ENCODE measurements at places on chromosomes 3 and 15.

DNA sequence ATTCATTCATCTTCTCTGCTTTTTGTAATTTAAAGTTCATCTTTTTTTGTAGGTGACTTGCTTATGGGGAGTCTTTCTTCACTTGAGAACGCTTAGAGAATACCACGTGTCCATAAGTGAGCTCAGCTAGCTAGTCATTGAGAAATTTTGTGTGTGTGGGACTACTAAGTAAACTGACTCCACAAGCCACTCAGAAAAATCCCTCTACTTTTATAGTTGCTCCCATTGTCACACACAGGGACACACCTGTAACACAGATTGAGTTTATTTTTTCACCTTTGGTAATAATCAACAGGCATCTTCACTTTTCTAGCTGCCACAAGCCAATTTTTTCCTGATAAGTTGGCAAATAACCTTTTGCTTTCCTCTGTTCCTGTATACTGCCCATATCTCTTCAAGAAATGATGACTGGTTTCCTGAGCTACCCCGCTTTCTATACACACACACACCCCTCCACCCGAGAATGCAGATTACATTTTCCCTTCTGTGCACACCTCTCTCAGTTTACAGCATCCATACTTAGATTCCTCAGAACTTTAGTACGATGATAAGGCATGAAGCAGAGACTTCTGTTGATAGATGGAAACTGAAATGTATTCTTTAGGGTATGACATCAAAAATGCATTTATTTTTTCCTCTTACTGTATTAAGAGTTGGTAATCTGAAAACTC, 4.6 kb downstream of the TSC22D2 start:
- peak; percentile 6 for DNase-seq

DNA sequence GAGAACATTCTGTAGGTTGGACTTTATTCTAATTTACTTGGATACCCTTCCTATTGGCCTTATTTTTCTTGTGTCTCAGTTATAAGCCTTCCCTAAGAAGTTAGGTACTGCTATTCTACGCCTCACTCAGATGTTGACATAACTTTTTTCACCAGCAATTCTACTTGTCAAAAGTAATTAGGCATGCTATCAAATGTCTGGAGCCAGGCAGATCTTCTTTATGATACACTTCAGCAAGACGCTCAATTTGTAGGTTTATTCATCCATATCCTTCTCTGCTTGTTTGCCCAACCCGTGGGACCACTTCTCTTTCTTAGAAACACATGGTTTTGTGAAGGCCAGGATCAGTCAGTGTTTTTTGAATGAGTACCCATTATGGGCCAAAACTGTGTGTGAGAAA, 36.2 kb upstream of the COL8A1 start:
- DNase-seq = no peak

GRCh38 chr3:192515664-192516045, 211.7 kb downstream of the FGF12 start:
- DNase-seq = no peak

GRCh38 chr3:42451116-42451515, 40.7 kb upstream of the LYZL4 start:
- DNase-seq = no peak

DNA sequence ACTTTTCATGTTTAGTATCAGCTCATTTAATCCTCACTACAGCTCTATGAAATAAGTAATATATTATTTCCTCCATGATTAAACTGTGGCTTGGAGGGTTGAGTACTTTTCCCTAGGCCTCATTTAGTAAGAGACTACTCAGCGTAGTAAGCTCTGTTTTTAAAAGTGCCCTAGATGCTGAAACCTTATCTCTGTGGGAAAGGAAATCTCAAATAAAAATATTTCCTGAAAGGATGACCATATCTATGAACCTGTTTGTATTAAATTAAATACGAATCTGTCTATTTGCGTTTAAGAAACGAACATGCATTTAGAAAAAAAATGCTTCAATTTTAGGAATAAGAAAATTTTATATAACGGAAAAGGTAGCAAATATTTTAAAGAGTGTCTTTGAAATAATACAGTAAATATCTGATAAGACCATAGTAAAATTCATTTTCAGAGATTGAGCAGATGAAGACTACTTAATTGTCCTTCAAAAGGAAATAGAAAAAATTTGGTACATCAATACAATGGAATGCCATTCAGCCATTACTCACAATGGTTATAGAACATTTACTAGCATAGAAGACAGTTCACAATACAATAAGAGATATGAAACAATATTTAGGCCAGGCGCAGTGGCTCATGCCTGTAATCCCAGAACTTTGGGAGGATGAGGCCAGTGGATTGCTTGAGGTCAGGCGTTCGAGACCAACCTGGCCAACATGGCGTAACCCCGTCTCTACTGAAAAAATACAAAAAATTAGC, 56.2 kb downstream of the ATG7 start:
- DNase-seq = no peak

GRCh38 chr3:98567666-98568270, 25.6 kb downstream of the CPOX start:
- no peak for DNase-seq

GRCh38 chr15:45385590-45385989, 7.2 kb upstream of the GATM start:
- no peak for DNase-seq

- DNase-seq = no peak
Observed at GRCh38 chr15:72783004-72783639, 436 bp downstream of the ADPGK start.

DNA sequence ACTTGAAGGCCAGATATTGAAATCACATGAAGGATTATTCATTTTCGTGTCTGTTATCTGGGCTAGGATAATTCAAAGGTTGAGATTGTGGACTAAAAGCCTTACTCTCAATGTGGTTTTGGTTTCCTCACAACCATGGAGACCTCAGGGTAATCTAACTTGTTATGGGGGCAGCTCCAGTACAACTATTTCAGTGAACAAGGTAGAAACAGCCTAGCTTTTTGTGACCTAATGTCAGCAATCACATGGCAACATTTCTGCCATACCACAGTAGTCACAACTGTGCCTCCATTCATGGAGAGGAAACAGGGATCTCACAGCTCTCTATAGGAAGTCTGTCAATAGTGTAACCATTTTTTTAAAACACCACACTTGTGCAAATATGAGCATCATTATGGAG, 62.4 kb upstream of the RARB start:
- no peak for DNase-seq

DNA sequence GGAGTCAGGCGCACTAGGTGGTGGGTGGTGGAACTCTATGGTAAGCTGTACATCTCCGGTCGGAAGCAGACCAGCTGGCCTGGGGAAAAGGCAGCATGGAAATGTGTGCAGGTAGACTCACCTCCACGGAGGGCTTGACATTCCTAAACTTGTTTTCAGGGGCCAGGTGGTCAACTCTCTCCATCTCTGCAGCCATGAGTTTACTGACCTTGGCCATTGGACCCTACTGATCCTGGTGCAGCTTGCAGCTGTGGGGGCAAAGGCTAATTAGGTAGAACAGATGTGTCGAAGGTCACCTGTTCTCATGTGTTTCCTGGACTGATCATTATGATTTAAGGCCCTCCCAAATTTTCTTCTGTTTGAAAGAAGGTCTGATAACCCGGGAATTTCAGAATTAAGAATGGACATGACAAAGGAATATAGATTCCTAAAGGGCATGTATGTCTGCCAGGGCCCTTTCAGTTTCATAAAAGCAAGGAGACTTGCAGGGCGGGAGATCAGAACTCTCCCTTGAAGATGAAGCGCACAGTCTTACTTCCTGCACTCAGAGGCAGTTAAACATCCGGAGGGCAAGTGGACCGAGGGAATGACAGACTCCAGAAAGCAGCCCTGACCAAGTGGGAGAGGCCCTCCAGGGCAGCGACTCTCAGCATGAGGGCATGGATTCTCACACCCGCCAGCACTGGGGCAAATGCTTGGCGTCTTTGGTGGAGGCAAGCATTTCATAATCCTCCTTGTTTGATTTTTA, 56.1 kb upstream of the CMTM7 start:
- DNase-seq = no peak

DNA sequence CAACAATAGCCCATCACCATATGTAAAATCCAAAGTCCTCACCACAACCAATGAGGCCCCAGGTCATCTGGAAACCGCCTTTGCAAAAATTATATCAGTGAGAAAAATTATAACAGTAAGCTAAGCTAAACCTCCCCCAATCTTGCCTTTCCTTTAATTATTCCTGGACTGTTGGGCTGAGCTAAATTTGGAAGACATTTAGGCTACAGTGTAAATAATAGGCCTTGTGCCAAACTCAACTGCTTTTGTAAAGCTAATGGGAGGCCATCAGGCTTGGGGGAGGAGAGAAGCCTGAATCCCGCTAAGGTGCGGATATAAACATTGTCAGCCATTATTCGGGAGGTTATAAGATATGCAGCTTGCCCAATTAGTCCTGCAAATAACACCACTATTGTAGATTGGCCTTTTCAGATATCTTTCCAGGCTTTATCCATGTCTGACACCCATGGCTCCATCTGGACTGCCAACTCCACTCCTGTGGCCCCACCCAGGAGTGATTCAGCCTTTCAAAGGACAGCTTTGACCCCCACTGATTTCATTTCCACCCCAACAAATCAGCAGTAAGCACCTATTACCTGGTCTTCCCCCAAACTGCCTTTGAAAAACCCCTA, 53.0 kb upstream of the CA12 start:
- no peak for DNase-seq

DNA sequence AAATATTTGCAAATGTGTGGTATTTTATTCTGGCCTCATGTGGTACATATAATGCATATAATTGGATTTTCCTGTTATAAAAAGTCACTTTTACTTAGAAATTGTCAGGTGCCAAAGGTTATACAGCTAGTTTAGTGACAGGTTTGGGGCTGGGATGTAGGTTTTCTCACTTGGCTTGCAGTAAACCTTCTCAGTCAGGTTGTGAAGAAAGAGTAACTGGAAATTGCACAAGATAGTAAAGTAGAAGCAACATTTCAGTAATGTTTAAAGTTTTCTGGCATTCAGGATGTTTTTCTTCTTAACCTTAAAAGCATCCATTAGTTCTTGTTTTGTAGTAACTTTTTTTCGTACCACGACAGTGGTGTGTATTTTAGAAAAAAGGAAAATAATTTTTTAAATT, 53.9 kb downstream of the MEF2A start:
- DNase-seq = no peak

- no peak for DNase-seq
Observed at GRCh38 chr15:78263351-78263781, 996 bp upstream of the DNAJA4 start.

DNA sequence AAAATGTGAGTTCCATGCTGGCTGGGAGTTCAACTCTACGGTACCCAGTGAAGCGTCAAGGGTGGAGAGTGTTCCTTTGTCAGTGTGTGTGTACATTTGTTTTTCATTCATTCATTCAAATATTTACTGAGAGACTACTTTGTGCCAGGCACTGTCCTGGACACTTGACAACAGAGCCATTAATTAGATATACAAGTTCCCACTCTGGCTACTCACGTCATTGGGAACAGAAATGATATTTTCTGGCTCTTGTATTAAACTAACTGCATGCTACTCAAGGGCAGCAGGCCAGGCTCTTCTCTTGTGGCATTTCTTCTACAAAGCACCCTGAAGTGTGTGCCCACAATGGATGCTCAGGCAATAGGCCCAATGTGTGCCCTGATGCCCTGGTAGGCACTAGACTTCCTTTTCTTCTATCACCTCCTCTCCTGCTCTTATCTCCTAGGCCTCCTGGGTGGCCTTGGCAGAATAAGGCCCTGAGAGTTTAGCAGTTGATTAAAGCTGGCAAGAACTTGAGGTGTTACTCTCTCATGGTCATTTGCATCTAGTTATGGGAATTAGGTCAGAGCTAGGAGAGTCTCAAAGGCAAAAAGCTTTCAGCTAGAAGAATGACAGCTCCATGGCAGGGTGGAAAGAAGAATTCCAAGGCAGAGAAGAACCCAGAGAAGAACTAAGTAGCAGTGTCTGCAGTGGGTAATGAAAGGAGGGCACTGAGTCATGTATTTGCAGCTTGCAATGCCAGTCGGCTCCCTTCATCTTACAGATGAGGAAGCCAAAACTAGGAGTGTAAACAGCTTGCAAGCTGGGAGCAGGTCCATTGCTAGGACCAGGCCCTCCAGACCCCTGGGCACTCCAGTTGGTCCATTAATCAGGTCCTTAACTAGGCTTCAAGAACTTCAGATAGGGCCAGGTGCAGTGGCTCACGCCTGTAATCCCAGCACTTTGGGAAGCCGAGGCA, 14.0 kb upstream of the SMAD3 start:
- no peak for DNase-seq

DNA sequence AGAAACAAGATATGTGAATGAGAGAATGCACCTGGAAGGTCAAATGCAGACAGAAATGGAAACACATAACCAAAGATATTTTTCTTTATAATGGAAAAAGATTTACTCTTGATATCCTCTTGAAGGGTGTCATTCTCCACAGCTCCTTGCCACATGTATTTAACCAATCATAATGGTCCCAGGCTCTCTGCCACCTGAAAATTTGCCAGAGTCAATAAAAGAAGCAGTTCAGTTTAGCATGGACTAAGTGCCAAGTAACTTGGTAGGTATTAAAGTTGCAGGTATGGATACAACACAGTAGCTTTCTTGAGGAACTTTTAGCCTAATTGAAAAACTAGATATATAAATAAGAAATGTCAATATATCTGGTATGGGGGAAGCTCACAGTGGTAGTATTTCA, 33.5 kb downstream of the TUSC7 start:
- no peak for DNase-seq

GRCh38 chr3:52046186-52046901, 10.0 kb downstream of the DUSP7 start:
- DNase-seq = no peak

GRCh38 chr15:71043373-71043772, 71.9 kb upstream of the THSD4 start:
- DNase-seq = no peak

GRCh38 chr3:40379674-40380306, 7.2 kb upstream of the ENTPD3 start:
- no peak for DNase-seq

DNA sequence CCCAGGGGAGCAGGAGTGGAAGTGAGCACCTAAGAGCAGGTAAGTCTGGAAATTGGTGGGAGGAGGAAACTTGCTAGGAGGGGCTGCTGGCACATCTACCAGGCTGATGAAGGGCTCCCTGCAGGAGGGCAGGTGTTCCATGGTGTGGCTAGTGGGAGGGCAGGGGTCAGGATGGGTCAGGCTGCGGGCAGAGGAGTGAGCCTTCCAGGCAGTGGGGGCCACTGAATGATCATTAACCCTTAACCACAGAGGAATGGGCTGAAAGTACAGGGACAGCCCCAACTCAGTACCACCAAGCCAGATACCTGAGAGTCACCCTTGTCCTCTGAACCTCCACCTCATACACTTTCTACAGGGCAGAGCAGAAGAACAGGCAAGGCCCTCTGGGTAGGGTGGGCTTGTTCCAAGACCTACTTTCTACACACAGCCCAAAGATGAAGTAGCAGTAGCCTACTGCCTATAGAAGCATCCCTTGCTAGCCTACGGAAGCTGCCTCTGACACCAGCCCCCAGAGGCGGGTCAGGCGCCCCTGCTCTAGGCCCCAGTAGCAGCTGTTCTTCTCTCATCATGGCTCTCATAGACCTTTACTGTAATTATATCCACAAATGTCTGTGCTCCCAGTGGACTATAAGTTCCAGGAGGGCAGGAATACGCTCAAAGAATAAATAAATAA, 4.6 kb downstream of the RAB6B start:
- no peak for DNase-seq

GRCh38 chr15:51286816-51287215, 51.6 kb downstream of the CYP19A1 start:
- no peak for DNase-seq

GRCh38 chr3:105653166-105653565, 215.6 kb downstream of the CBLB start:
- no peak for DNase-seq

Data from GM06990 (cell line).